ENCODE measurements at places on chromosomes 12 and 14.

GRCh38 chr14:68391311-68392014, 401.4 kb downstream of the ZFP36L1 start:
- DNase-seq: no peak

GRCh38 chr12:93563807-93564538, 8.5 kb upstream of the SOCS2 start:
- DNase-seq: no peak

GRCh38 chr14:72000907-72001306, 68.7 kb downstream of the RGS6 start:
- no peak for DNase-seq

DNA sequence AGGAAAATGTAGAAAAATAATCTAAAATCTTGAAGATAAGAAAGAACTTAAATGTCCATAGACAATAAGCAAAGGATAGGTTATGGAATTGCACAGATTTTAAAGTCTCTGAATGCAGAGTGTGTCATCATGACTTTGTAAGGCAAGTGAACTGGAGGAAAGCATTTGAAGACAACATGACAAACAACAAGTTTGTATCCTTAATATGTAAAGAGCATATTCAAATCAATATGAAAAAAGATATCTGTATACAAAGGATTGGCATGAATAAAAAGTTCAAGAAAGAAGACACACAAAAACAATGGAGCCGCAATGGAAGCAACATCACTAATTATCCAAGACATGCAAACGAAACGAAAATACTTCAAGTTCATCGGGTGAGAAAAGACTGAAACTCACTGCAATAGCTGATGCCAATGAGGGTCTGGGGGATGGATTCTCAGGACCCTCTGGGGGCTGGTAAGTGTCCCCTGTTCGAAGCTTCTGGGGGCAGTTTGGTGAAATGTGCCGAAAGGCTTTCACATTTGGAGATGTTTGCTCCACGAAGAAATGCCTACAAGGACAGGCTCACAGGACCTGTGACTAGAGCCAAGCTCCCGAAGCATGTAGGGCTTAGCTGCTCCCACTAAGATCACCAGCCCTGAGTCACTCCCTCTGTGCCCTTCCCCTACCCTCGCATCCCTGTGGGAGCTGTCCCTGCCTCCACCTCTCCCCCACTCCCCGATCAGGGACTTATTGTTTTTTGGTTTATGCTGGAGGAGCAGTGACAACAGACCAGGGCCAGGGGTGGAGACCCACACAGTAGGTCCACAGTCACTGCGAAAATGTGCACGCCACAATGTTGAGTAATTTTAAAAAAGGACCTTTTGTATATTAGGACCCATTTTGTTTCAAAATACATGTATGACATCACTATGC, 345.7 kb upstream of the SFSWAP start:
- DNase-seq: no peak

DNA sequence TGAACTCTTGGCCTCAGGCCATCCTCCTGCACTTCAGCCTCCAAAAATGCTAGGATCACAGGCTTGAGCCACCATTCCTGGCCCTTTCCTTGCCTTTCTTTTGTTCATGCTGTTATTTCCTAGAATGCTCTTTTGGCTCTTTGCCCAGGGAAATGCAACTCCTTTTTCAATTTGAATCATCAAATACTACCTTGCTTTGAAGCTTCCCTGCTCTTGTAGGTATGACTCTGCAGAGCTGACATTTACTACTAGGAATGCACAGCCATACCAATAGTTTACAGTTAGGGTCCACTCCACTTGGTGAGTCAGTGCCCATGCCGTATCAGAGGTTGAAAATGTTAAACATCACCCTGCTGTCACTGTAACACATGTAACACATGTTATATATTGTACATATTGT, 107.0 kb upstream of the CRY1 start:
- DNase-seq: no peak
